ENCODE measurements at places on chromosomes 3 and 15. TPM values are rescaled to one million over a fixed set of nuclear protein-coding genes. Genes with fewer than 3 reads are reported as not detected.

The SQOR gene
- 0.69 TPM for total RNA-seq

The INTS14 gene
- total RNA-seq, result 28.3 TPM

The PTH1R gene
- total RNA-seq, result 5.6 TPM

The CYP1A1 gene
- total RNA-seq, result 0.23 TPM

The PLA2G4F gene
- total RNA-seq, result 0.16 TPM

The DNAH1 gene
- total RNA-seq, result 3.7 TPM

The GNAT1 gene
- total RNA-seq, result 0.13 TPM

The CDCP1 gene
- 14.6 TPM for total RNA-seq

The KY gene
- not detected for total RNA-seq

The TXNRD3 gene
- total RNA-seq, result 6.9 TPM

The RAB8B gene
- total RNA-seq, result 34.6 TPM

The CADM2 gene
- total RNA-seq, result 21.3 TPM

The ASB14 gene
- total RNA-seq, result not detected

The FMN1 gene
- 3.6 TPM for total RNA-seq

The FRMD4B gene
- total RNA-seq, result 4.0 TPM

The SAXO2 gene
- total RNA-seq, result 3.8 TPM

The SERPINI1 gene
- total RNA-seq, result 6.1 TPM

The PPM1M gene
- total RNA-seq, result 5.1 TPM

The MITF gene
- 1.3 TPM for total RNA-seq

The C3orf49 gene
- total RNA-seq, result not detected

The SEMA3F gene
- 49.0 TPM for total RNA-seq

The ATP8B4 gene
- total RNA-seq, result 0.37 TPM

The GPR176 gene
- total RNA-seq, result 131 TPM

The GATA2 gene
- 1.5 TPM for total RNA-seq

The GOLGA8T gene
- 1.0 TPM for total RNA-seq

The TLR9 gene
- total RNA-seq, result not detected

The ERICH6 gene
- not detected for total RNA-seq

The FILIP1L gene
- 0.11 TPM for total RNA-seq

The GOLGA8K gene
- 1.2 TPM for total RNA-seq

The CCR1 gene
- not detected for total RNA-seq

The C2CD4A gene
- total RNA-seq, result 0.32 TPM

The PPARG gene
- total RNA-seq, result 0.30 TPM

The TYRO3 gene
- 89.6 TPM for total RNA-seq

The CADPS gene
- total RNA-seq, result 7.5 TPM

The OR5H6 gene
- not detected for total RNA-seq

The C3orf22 gene
- total RNA-seq, result not detected

The PFN2 gene
- total RNA-seq, result 174 TPM

The UBA3 gene
- 75.9 TPM for total RNA-seq

The SH3BP5 gene
- 5.1 TPM for total RNA-seq

The ACTC1 gene
- 11.4 TPM for total RNA-seq

The AGBL1 gene
- total RNA-seq, result not detected

The SERINC4 gene
- total RNA-seq, result 0.16 TPM

The BRPF1 gene
- 21.4 TPM for total RNA-seq

The ATP2B2 gene
- total RNA-seq, result 0.62 TPM

The LEO1 gene
- 25.0 TPM for total RNA-seq

The LCTL gene
- total RNA-seq, result 3.2 TPM

The TMOD2 gene
- total RNA-seq, result 3.3 TPM
